ENCODE measurements at places on chromosomes 4 and X. TPM values are rescaled to one million over a fixed set of nuclear protein-coding genes. Genes with fewer than 3 reads are reported as not detected.

GAGE12H gene
- not detected for total RNA-seq

ELK1 gene
- 30.8 TPM for total RNA-seq

MAGEA4 gene
- total RNA-seq, result not detected

RAB41 gene
- total RNA-seq, result not detected

HOPX gene
- total RNA-seq, result 27.2 TPM

MAGEA2B gene
- not detected for total RNA-seq

TRIML2 gene
- 126 TPM for total RNA-seq

DCAF4L1 gene
- 0.30 TPM for total RNA-seq

MAGIX gene
- total RNA-seq, result 1.9 TPM

TRIM60 gene
- not detected for total RNA-seq

ETDA gene
- not detected for total RNA-seq

CENPI gene
- total RNA-seq, result 17.7 TPM

TECRL gene
- not detected for total RNA-seq

OFD1 gene
- 5.3 TPM for total RNA-seq

IL2 gene
- not detected for total RNA-seq

FRMPD4 gene
- under 0.01 TPM for total RNA-seq

WDR17 gene
- 0.05 TPM for total RNA-seq

UGT2A3 gene
- total RNA-seq, result not detected

LUZP4 gene
- not detected for total RNA-seq

SLC35A2 gene
- total RNA-seq, result 21.4 TPM

KANTR gene
- total RNA-seq, result 2.6 TPM

F8A1 gene
- 6.1 TPM for total RNA-seq

MND1 gene
- 5.7 TPM for total RNA-seq

CT45A5 gene
- not detected for total RNA-seq

SHISA3 gene
- total RNA-seq, result 14.3 TPM

NEIL3 gene
- 5.8 TPM for total RNA-seq

CEP135 gene
- total RNA-seq, result 5.1 TPM

DMP1 gene
- total RNA-seq, result not detected

ADGRL3 gene
- total RNA-seq, result not detected

UGT2A1 gene
- not detected for total RNA-seq

SLC26A1 gene
- 0.33 TPM for total RNA-seq

P2RY8 gene
- 0.67 TPM for total RNA-seq

CCDC149 gene
- 3.9 TPM for total RNA-seq

SORCS2 gene
- not detected for total RNA-seq

All from mammary microvascular endothelial cell (primary cell).